ENCODE measurements at places on chromosomes 16 and 17. TPM values are rescaled to one million over a fixed set of nuclear protein-coding genes. Genes with fewer than 3 reads are reported as not detected.

The PIK3R6 gene
- not detected for total RNA-seq

The GLOD4 gene
- total RNA-seq: 64.7 TPM

The CDC42EP4 gene
- total RNA-seq: 55.2 TPM

The TBX6 gene
- total RNA-seq: not detected

The SULT1A2 gene
- not detected for total RNA-seq

The OMG gene
- not detected for total RNA-seq

The SDR42E2 gene
- not detected for total RNA-seq

The HSD17B1 gene
- 1.5 TPM for total RNA-seq

The MPP2 gene
- total RNA-seq: 0.13 TPM

The CA5A gene
- not detected for total RNA-seq

GRCh38 chr17:34692920-34693319 is 113.5 kb downstream of the TMEM132E start:
- H3K27ac ChIP-seq: no peak overlapping the region
- H3K4me1 ChIP-seq: no peaks in the 10 kb centered on the region
- H3K4me3 ChIP-seq: no peak overlapping the region
- DNase-seq: no peak
- H3K36me3 ChIP-seq: no peaks in the 10 kb centered on the region

DNA sequence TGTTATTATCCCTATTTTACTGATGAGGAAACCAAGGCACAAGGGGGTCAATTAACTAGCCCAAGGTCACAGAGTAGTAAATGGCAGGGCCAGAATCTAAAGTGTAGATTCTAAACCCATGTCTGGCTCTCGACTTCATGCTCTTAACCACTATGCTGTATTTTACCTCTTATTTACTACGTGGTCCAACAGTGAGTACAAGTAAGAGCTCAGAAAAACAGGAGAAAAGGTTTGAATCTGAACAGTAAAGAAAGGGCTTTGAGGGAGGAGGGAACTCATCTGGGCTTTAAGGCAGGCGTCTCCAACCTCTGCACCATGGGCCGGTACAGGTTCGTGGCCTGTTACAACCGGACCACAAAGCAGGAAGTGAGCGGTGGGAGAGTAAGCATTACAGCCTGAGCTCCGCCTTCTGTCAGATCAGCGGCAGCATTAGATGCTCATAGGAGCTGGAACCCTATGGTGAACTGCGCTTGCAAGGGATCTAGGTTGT is 62.9 kb downstream of the SMURF2 start:
- no peak for DNase-seq
- peaks cover 47% of the 10 kb centered on the region for H3K36me3 ChIP-seq
- no peaks in the 10 kb centered on the region for H3K27me3 ChIP-seq
- no peak overlapping the region for H3K27ac ChIP-seq

GRCh38 chr16:57645691-57646387 is 17.4 kb downstream of the ADGRG1 start:
- H3K4me1 ChIP-seq: peaks cover 20% of the 10 kb centered on the region
- no peak overlapping the region for H3K4me3 ChIP-seq
- DNase-seq: no peak
- no peaks in the 10 kb centered on the region for H3K36me3 ChIP-seq

DNA sequence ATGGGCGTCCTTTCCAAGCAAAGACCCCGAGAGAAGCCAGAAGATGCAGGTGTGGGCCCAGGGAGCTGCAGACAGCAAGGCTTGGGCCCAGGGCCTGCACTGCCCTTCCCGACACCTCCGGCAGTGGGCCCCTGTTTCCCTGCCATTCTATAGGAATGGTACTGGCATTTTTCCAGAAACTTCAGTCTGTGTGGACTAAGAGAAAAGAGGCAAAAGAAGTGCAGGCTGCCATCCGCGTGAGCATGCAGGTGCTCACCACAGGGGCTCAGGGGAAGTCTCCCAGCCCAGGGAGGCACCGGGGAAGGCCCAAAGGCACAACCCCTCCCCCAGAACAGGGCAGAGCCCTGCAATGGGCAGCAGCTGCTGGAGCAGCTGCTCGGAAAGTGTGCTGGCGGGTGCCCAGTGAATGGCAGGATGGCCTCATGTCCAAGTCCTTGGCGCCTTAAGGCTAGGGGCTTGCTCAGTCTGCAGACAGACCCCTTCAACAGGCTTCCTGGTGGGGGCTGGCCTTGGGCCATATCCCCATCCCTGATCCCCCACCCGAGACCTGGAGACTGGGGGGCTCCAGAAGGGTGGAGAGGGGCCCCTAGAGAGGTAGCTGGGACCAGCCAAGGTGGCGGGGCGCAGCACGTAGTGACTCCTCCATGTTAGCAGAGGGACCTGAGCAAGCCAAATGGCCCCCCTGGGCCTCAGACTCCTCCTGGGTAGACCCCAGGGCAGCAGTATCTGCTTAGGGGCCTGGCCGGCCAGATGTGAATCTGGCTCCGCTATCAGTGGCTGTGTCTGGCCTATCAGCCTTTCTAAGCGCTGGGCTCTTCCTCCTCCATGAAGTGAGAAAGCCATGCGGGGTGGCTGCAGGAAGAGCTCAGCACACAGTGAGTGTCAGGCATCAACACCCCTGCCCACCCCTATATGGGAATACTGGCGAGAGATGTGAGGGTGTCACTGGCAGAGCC is 6.7 kb upstream of the TPPP3 start:
- peaks cover 18% of the 10 kb centered on the region for H3K4me1 ChIP-seq
- no peak overlapping the region for H3K27ac ChIP-seq
- no peak overlapping the region for H3K4me3 ChIP-seq
- no peaks in the 10 kb centered on the region for H3K27me3 ChIP-seq
- no peak for DNase-seq

- DNase-seq: no peak
- no peak overlapping the region for H3K27ac ChIP-seq
- no peaks in the 10 kb centered on the region for H3K27me3 ChIP-seq
- H3K4me1 ChIP-seq: no peaks in the 10 kb centered on the region
These were observed 183.2 kb downstream of the C16orf78 start for GRCh38 chr16:49556606-49557446.

DNA sequence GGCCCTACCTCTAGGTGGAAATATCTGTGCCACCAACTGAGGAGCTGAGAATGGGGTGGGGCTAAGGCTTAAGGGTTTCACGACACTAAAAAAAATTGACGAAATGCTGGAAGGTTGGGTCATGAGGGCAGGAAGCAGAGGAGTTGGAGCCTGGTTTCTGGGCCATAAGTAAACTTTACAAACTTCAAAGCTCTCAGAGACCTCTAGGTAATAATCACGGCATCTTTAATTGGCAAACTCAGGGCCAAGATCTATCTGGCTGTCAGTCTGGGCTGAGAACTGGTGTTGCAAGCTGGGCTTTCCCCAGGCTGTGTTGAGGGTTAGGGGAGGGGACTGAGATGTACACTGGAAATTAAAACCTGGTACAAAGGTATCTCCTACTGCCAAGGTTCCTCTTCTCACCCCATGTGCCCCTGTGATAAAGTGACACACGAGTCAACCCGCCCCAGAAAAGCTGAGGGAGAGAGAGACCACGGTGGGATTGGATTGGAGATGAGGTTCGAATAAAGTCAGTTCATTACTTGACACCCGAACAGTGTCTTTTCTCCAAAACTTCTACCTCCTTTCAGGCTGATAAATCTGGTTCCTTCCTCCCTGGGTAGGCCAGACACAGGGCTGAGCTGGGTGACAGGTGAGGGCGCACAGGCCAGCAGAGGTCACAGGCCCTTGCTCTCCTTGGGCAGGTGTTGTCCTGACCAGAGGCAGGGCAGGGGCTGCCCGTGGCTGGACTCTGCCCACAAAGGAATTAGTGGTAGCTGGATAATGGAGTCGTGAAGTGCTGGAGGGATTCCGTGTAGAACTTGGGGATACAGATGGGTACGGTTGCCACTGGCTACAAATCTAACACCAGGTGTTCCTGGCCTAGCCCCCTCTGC is 4.0 kb upstream of the ZNF768 start:
- no peak overlapping the region for H3K27ac ChIP-seq
- H3K4me1 ChIP-seq: peaks cover 26% of the 10 kb centered on the region
- no peaks in the 10 kb centered on the region for H3K27me3 ChIP-seq
- no peak for DNase-seq

GRCh38 chr16:27439271-27440018 is 37.5 kb downstream of the IL21R start:
- no peak overlapping the region for H3K4me3 ChIP-seq
- H3K27me3 ChIP-seq: no peaks in the 10 kb centered on the region
- no peak for DNase-seq
- H3K27ac ChIP-seq: no peak overlapping the region

DNA sequence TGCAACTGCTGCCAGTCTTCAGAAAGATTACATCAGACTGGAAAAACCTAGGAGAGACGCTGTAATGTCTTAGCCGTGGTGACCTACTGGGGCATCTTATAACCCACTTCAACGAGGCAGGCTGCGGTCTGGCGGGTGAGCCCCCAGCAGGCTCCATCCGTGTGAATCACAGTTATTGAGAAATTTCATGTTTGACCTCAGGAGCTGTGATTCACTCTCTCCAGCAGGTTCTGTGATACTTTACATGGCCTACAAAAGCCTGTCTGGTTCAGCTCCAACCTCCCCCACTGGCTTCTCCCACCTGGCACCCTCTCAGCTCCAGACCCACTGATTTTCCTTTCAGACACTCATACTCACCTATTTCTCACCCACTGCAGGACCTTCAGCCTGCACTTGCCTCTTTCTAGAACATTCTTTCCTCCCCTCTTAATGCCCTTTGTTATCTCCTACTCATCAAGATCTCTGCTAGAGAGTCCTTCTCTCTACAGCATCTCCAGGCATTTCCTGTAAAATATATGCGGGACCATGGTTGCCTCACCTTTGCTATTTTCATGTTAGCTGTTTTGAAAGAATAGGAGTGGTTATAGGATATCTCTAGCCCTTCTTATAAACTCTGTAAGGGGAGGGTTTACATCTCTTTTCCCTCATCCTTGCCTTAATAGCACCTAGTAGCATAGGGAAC is 227.9 kb downstream of the MAF start:
- no peaks in the 10 kb centered on the region for H3K27me3 ChIP-seq
- DNase-seq: no peak
- no peaks in the 10 kb centered on the region for H3K4me1 ChIP-seq
- no peak overlapping the region for H3K4me3 ChIP-seq
- no peak overlapping the region for H3K27ac ChIP-seq
- no peaks in the 10 kb centered on the region for H3K36me3 ChIP-seq

DNA sequence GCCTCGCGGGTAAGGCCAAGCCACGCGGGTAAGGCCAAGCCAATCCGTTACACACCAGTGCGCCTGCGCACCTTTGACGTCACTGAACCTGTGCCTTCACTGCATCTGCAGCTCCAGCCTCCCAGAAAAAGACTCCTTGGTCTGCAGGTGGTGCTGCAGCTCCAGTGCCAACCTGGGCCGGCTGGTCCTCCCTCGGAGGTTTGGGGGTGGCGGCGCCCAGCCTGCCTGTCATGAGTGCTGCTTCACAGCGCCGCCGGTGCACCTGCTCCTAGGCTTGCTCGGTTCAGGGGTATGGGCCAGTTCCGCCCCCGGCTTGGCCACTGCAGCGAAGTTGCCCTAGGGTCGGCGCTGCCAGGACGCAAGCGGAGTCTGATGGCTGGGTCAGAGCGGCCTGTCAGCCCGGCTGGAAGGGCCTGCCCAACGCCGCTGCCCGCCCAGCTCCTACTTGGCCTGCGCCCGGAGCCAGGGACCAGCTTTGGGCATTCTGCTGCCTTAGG is 146.6 kb downstream of the USP22 start:
- H3K4me3 ChIP-seq: no peak overlapping the region
- no peaks in the 10 kb centered on the region for H3K4me1 ChIP-seq
- no peak for DNase-seq
- no peaks in the 10 kb centered on the region for H3K27me3 ChIP-seq
- no peaks in the 10 kb centered on the region for H3K36me3 ChIP-seq

- peaks cover 40% of the 10 kb centered on the region for H3K36me3 ChIP-seq
- no peaks in the 10 kb centered on the region for H3K27me3 ChIP-seq
- H3K4me3 ChIP-seq: no peak overlapping the region
- no peak for DNase-seq
These were observed 13.4 kb downstream of the OSBPL7 start for GRCh38 chr17:47808036-47808829.

DNA sequence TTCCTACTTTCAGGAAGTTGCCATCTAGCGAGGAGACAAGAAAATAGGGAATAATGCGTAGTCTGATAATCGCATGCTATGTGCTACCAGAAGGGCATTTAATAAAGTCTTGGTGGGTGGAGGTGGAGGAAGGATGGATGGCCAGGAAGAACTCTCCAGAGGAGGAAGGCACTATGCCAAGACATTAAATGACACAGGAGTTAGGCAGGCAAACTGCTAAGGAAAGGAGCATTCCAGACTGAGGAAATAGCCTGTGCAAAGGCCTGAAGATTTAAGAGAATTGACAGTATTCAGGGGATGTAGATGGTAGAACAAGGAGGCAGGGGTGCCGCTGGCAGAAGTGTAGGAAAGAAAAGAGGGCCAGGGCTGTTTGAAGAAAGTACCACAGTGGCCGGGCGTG is 19.3 kb upstream of the ARHGAP44 start:
- H3K27me3 ChIP-seq: no peaks in the 10 kb centered on the region
- no peak for DNase-seq
- no peaks in the 10 kb centered on the region for H3K36me3 ChIP-seq
- H3K4me3 ChIP-seq: no peak overlapping the region

DNA sequence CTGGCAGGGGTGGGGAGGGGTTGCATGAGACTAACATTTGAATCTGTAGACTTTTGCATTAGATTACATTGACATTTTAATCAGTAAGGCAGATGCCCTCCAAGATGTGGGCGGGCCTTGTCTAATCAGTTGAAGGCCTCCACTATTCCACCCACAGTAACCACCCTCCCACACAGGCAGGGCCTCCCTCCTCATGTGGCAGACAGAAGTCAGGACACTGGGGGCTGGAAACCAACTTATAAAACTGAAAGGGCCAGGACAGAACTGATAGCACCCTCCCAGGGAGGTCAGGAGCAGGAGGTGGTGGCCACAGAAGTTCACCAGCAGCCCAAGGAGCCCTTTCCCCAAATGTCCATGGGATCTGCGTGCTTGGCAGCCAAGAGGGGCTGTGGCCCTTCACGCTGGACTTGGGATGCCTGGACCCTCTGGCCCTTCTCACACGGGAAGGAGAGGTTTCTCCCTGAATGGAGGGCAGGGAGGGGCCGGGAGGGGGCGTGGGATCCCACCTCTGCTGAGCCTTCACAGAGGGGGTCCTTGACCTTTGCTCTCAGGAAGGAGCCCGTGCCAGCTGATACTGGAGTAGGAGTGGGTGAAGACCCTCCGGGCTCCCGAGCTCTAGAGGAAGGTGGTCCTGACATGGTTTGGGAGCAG is 4.6 kb downstream of the PYCR1 start:
- H3K27me3 ChIP-seq: 0 out of 2 replicates have a peak, but pooled peaks cover 2% of the 10 kb centered on the region
- no peak overlapping the region for H3K4me3 ChIP-seq
- H3K27ac ChIP-seq: no peak overlapping the region

DNA sequence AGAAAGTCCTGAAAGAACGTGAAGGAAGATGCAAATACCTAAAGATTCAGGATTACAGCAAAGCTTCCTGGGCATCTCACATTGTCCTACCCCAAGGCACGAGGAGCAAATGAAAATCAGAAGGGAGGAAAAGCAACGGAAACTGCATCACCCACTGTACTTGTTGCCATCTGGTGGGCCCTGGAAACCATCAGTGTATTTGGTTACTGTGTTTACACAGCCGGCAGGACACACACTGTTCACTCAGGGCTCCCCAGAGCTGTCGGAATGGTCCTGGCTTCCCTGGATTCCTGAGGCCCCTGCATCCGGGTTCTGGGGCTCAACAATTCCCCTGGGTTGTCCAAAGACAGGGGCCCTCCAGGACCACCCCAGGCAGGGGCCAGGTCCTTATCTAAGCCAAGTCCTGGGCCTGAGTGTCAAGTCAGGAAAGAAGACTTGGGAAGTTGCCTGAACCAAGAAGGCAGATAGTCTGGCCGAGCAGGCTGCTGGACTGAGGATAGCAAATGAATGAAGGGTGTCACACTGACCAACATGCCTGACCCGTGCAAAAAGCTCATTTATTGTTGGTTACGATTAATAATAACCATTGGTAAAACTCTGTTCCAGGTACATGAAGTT is 52.8 kb downstream of the SOX9 start:
- H3K27ac ChIP-seq: no peak overlapping the region
- no peak overlapping the region for H3K4me3 ChIP-seq
- no peak for DNase-seq

Measured in SJSA1 (cell line).